Endodermal cell (in vitro differentiated cells): ENCODE measurements at places on chromosomes 11 and 22. TPM values are rescaled to one million over a fixed set of nuclear protein-coding genes. Genes with fewer than 3 reads are reported as not detected.

The LMO2 gene
- total RNA-seq = 0.52 to 1.1 TPM (median 0.95 TPM) in 3 replicates

The DMC1 gene
- total RNA-seq = 3.8 and 4.2 TPM in 2 replicates

The MPZL3 gene
- total RNA-seq = 4.2 to 5.7 TPM (median 5.5 TPM) in 3 replicates

The TIMM10B gene
- 30.3 to 39.8 TPM (median 30.5 TPM) in 3 replicates for total RNA-seq

The TSSK2 gene
- total RNA-seq = not detected in 2 replicates

The CSTF3 gene
- total RNA-seq = 39.2 to 80.9 TPM (median 72.1 TPM) in 3 replicates

The TECTA gene
- 0.99 to 1.7 TPM (median 1.4 TPM) in 3 replicates for total RNA-seq

The ENTHD1 gene
- not detected in 3 replicates for total RNA-seq

The PRAME gene
- 0.35 to 0.44 TPM in 2 of 3 replicates, not detected in the other for total RNA-seq

The VPREB1 gene
- not detected in 2 replicates for total RNA-seq

The TREH gene
- not detected in 2 replicates for total RNA-seq
